Nephron progenitor cell (in vitro differentiated cells): ENCODE measurements at places on chromosomes 16 and 17.
A peak's percentile ranks its signal among the peaks of the same experiment; 100 is the strongest.

DNA sequence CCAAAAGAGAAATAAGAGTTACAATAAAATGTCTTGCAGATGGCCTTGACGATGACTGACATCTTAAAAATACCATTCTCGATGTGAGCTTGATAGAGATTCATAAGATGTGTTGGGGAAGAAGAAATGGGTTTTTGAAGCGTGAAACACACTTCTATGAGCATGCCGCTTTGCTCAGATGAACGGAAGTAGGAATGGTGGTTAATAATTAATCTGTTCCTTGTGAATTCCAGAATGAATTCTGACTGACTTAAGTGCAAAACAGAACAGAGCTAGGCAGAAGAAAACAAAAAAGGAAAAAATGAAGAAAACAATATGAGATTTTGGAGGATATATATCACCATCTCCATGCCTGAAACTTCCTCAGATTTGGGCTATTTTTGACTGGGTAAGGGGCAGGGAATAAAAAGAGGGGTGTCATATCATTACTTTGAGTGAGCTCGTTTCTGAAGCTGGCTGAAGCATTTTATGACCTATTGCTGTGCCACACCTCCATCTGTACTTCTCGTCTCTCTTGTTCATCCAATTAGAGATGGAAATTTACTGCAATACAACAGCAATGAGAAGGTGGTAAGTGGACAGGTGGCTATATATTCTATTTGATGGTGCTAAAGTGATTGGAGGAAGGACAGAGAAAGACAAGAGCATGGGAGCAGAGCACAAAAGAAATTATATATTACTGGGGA lies 1152.0 kb upstream of the CDH8 start:
- DNase-seq: no peak

- no peak for DNase-seq
Measured at GRCh38 chr16:64225696-64226095, 896.2 kb downstream of the CDH11 start.

GRCh38 chr17:83086907-83087787 lies 7.7 kb downstream of the METRNL start:
- DNase-seq: no peak

GRCh38 chr17:80453998-80454556 lies 22.3 kb downstream of the NPTX1 start:
- no peak for DNase-seq

DNA sequence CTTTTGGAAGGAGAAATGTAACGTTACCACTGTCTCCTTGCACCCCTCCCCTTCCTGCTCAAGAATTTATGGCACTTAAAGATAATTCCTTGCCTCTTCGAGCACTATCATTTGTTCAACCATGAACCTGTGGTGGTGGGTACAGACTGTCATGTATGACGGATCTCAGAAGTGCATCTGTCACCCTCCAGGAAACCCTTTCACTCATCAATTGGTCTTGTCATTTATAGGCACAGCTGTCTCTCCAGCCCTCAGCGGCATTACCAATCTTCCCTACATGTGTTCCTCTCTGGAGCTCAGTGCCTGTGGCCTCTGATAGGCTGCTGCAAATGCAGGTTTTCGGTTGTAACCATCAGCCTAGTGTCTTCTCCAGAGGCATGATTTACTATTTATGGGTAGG lies 15.0 kb downstream of the CNTNAP4 start:
- no peak for DNase-seq

DNA sequence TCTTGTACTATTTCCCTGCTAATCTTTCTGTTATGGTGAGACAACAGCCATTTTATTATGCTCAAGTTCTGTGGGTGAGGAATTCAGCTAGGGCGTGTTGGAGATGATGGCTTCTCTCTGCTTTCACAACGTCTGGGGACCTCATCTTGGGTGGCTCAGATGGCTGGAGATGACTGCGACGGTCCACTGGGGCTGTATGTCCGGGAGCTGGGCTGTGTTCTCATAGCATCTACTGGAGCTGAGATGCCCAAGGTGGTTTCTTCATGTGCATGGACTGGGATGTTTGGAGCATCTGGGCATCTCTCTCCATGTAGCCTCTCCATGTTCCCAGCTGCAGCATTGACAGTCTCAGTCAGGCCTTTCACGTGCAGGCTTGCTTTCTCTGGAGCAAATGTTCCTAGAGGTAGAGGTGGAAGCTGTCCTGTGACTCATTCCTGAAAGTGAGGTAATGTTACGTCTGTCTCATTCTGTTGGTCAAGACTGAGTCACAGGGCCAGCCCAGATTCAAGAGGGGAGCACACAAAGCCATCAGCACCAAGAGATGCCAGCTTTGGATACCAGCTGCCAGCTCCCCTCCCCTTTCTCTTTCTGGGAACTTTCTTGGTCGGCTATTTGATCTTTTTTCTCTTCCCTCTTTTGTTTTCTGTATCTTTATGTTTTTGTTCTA lies 96.2 kb downstream of the RAP1GAP2 start:
- DNase-seq: no peak

DNA sequence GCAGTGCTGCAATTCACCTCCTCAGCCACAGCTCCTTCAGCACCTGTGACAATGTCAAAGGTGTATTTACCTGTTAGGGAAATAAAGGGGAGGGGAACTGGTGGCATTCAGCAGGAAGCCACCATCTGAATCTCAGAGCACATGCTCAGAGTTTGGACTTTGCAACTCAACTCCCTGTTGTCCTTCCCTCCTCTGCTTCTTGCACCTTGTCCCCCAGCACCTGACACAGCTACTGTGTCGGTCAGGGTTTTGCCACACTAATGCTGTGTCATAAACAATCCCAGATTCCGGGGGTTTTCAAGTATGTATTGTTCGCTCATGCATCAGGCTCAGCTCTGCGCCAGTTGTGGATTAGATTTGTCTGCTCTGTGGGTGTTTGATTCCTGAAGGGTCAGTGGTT lies 43.7 kb downstream of the HSBP1 start:
- no peak for DNase-seq

GRCh38 chr16:81551151-81551808 lies 106.7 kb downstream of the CMIP start:
- DNase-seq: no peak

DNA sequence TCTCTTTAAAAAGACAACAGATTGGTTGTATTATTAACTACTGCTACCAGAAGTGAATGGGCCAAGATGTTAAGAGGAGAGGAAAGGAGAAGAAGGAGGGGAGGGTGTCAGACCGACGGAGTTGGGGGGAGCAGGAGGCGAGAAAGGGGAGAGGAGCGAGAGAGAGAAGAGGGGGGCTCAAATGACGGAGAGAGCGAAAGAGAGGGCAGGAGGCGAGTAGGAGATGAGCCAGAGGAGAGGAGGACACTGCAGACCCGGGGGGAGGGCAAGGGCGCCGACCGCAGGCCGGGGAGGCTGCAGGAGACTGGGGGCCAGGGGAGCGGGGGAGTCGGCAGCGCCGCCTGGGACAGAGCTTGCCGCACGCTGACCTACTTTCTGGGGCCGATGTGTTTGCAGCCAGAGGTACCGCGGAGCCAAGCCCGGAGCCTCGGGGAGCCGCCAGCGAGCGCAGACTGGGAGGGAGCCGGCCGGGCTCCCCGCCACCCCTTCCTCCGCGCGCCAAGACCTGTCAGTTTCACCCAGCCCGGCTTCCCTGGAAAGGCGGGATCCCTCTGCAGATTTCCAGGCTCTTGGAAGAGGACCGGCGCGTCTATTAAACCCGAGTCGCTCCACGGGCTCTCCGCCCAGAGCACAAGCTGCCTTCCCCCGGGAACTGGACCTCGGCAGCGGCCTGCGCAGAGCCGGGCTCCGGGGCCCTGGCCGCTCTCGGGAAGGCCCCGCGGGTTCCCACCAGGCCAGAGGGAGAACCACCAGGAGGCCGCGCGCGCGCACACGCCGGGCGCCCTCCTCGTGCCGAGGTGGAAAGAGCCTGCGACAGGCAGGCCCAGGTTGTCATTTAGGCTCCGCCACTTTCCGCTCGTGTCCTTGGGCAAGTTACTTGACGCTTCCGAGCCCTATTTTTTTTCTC lies 74.6 kb downstream of the CMC2 start:
- DNase-seq: peak; percentile 67

DNA sequence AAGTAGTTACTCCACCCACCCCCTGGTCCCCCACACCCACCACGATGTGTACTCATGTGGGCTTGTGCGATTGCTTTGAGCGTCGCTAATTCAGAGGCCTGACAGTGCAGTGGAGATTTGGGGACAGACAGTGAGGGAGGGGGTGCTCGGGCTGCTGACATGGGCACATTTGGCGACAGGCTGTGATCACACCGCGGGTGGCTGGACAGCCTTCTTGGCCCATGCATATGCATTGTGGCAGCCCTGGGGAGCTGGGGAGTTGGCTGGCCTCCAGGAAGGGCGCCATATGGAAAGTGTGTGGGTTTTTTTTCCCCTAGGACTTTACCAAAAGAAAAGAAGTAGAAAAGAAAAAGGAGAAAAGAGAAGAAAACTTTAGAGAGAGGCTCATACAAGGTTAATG lies 275.5 kb upstream of the N4BP1 start:
- no peak for DNase-seq

DNA sequence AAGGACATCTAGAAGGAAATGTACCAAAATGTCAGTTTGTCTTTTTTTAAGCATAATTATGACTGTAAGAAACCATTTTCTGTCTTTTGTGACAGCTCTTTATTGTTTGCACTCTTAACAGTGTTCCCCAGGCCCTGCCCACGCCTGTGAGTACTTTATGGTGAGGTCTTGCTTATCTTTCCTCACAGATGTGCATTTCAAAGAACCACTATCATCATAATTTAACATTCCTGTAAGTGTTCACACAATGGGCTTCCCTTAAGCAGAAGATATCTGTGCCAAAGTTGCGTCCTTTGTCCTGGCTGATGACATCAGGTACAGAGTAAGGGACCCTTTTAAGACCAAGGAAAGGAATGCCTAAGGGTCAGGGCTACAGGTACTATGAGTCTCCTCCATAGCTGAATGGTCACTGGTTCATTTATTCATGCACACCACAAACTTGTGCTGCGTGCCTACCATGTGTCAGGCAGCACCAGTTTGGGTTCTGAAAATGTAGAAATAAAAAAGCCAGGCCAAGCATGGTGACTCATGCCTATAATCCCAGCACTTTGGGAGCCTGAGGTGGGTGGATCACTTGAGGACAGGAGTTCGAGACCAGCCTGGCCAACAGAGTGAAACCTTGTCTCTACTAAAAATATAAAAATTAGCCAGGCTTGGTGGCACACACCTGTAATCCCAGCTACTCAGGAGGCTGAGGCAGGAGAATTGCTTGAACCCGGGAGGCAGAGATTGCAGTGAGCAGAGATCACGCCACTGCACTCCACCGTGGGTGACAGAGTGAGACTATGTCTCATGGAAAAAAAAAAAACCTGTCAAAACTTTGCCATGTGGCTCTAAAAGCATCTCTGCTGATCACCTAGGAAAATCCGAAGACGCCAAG lies 55.4 kb upstream of the NLK start:
- no peak for DNase-seq

DNA sequence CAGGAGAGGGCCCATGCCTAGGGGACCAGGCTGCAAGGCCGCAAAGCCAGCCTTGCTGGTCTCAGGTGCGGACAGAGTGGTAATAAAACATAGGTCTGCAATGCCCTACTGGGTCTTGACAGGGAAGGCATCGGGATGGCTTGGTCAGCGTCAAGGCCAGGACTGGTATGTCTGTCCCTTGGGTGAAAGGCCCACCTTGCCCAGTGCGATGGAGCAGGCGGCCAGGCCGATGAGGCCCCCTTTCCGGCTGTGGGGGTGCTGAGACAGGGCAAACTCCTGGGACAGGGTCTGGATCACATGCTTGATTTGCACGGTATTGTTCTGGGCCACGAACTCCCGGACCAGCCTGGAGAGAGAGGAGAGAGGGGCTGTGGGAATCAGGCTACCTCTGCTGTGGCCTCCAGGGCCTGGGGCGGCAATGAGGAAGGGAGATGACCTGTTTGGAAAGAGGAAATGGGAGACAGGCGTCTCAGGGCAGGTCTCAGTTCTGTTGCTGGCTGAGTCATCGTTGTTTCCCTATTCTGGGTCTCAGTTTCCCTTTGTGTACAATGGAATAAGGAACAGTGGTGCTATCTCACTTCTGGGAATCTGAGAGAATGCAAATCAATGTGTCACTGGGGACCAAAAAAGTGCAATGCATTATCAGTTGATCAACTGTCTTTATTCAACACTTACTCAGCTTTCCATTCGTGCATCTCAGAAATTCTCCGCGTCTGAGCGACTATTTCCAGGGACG lies 14.8 kb downstream of the VAC14 start:
- DNase-seq: no peak

DNA sequence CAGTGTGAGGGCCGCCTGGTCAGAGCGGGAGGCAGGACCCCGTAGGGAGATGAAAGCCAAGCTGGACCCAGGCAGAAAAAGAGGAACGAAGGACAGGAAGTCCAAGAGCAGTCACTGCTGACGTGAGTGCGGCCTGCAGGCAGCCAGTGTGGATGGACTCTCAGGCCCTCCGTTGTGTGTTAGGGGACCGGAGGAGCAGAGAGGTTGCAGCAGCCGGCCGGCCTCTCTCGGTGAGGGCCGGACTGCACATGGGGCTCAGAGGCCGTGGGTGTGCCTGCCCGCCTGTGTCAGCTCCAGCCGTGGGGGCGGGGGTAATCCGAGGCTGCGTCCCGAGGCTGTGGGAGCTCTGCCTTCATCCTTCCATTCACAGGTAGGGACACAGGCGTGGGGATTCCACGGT lies 67.4 kb downstream of the JPH3 start:
- no peak for DNase-seq

GRCh38 chr16:28291651-28292626 lies at the start of gene SBK1:
Gene SBK1 (plus strand): TSS chr16:28292525. CDS start chr16:28317392, 24,867 bp downstream.
- peak; percentile 88 for DNase-seq

DNA sequence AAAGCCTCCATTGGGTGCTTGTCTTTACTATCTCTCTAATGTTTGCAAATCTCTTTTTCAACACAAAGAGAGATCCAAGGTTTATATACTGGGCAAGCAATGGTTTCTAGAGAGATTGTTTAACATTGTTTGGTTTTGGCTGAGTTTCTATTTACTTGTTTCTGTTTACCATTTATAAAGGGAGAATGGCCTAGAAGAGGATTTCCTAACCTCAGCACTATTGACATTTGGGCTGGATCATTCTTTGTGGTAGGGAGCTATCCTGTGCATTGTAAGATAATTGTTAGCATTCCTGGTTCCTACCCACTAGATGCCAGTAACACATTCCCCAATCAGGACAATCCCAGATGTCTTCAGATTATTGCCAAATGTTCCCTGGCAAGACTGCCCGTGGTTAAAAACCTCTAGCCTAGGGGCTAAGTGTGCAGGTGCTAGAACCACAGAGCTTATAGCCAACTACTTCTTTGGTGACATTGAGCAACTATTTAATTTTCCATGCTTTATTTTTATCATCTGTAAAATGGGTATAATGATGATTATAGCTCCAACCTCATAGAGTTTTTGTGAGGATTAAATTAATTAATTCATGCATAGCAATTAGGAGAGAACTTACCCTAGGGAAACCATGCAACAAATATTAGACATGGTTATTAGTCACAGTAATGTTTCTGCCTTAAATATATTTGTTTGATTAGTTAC lies 413.9 kb upstream of the MAF start:
- DNase-seq: no peak

GRCh38 chr16:55125818-55126385 lies 195.2 kb downstream of the IRX5 start:
- DNase-seq: no peak

GRCh38 chr17:44759086-44759915 lies 513 bp downstream of the ADAM11 start:
- peak; percentile 48 for DNase-seq

- DNase-seq: no peak
Measured at GRCh38 chr17:57984261-57984890, 3.7 kb downstream of the VEZF1 start.
